Cortex of kidney (tissue), 1 donor: ENCODE measurements at places on chromosomes 16 and 17.

GRCh38 chr17:61495161-61495857 is 43.1 kb downstream of the TBX4 start:
- no peak for DNase-seq

GRCh38 chr17:35373984-35374765 is 754 bp upstream of the SLFN11 start:
- no peak for DNase-seq

GRCh38 chr17:58367461-58367860 is 15.5 kb upstream of the SUPT4H1 start:
- no peak for DNase-seq

- no peak for DNase-seq
Observed at GRCh38 chr16:14155572-14156190, 84.6 kb downstream of the MRTFB start.

- DNase-seq: no peak
Observed at GRCh38 chr16:57629516-57630406, 1.3 kb downstream of the ADGRG1 start.
